ENCODE measurements at places on chromosomes 7 and 10.

- no peak for DNase-seq
Measured at GRCh38 chr7:45404622-45405021, 169.5 kb upstream of the ADCY1 start.

DNA sequence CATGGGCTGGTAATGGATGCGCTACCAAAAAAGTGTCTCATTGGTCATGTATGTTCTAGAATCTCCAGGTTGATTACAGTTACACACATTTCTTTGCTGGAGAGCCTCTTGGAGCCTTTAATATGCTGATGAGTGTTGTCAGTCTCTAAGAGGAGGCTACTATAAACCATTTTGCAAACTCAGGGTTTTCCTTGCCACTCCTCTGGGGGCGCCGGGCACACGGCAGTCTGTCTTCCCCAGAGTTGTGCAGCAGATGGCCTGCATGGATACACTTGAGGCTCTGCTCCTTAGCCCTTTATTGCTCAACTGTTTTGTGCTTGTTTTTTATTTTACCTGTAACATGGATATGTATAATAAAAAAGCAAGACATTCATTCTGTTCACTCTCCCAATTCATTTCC is 196.5 kb downstream of the ACTR3B start:
- DNase-seq: no peak

DNA sequence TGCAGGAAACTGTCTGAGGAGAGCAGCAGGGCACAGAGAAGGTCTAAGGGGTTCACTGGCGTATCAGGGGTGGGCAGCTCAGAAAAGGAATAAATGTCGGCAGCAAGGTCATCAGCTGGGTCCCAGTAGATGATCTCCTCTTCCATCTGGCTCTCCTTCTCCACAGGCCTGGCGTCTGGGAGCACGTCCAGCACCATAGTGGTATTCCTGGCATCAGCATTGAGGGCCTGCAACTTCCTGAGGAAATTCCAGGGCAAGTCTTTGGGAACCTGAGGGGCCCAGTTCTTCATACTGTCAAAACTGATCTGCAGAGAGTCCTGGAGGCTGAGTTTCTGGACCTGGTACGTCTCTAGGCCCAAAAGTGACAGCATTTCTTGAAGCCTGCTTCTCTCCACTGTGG is 9.6 kb upstream of the MRPS24 start:
- no peak for DNase-seq

- no peak for DNase-seq
Measured at GRCh38 chr10:47423476-47423875, 39.4 kb upstream of the ZNF488 start.

DNA sequence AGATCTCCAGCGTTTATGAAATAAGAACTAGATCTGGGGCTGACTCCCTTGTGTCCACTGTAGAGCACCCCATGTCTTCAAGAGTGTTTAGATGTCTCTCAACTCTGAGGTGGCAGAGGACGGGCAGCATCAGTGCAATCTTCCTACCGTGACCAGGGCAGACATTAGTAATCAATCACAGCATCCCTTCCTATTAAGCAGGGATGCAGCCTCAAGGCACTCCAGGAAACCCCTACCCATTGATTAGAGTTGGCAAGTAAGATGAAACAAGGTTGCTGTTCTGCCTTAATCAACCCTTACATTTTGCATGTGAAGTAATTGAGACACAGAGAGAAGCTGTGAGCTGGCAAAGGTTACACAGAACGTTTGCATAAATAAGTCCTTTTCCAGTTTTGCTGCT is 283.7 kb upstream of the ZMIZ1 start:
- no peak for DNase-seq

DNA sequence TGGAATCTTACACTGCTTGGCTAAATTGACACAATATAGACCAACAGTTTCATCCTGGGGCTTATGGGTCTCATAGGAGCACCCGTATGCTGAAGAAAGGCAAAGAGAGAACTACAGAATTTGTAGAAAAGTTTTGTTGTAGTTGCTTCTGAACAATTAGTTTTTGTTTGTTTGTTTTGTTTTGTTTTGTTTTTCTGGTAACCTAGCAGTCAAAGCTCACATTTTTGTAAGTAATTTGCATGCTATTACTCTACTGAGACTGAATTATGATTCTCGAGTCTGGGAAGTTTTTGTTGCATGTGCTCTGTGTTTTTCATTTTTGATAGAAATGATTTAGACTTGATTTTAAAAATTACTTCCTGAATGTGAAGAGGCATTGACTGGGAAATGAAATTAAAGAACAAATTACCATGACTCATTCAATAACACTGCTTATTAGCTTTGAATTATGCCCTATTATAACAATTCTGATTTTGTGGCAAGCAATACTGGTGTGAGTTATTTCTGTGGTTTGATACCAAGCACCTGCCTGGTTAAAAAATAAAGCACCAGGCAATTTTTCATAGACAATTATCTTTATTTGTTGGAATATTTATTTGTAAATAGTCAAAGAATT is 438 bp downstream of the LSMEM1 start:
- DNase-seq: no peak

- DNase-seq: peak; percentile 89
Measured at GRCh38 chr7:111486472-111487142, 75.7 kb downstream of the IMMP2L start.

GRCh38 chr10:78768876-78769275 is 299.9 kb upstream of the ZMIZ1 start:
- DNase-seq: no peak

- DNase-seq: no peak
Measured at GRCh38 chr7:102232611-102233286, 53.9 kb upstream of the SH2B2 start.

DNA sequence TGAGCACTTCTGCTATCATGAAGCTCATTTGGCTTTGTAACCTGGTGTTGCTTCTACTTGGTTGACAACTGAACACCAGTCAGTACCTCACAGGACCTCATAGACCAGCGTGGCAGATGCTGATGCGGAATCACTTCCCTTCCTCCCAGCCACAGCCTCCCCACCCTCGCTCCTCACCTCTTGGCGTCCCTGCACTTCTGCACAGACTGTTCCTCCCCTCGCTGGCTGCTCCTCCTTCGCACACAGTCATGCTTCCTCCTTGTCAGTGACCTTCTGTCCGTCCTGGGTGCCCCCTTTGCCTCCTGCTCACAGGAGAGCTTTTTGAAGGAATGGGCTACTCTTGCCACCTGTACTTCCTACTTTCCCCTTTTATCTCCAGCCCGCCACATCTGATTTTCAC is 61.4 kb upstream of the CTBP2 start:
- no peak for DNase-seq

DNA sequence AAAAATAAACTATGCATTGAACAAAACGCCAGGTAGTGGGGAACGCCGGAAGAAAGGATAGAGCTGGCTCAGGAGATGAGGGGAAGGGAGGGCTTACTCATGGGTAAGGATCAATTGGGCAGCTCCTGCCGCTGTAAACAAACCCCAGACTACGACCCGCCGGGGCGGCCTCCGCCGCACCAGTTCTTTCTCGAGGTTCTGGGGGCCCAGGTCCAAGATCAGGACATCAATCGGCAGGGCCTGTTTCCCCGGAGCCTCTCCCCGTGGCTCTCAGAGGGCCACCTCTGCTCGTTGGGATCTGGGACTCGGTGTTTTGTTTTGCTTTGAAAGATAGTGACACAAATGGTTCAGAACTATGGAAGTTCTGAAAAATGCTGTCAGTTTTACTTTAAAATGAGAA is 140.4 kb downstream of the ELFN1 start:
- DNase-seq: no peak

DNA sequence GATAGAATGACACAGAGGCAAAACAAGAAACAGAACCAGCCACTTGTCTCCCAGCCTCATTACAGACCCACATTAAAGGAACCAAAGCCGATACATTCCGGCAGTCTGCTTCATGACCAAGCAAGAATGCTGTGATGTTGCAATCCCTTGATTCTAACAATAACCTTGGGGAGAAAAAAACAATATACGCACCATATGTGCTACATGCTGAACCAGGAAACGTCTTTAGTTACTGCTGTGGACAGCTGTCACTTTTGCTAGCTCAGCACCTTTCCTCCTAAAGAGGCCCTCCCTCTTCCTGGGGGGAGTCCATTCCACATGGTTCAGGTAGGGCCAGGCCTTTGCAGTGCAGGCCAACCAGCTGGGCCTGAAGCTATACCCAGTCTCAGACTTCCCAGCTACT is 79.1 kb downstream of the PRTFDC1 start:
- no peak for DNase-seq

GRCh38 chr7:109996411-109996810 is 1094.5 kb upstream of the LRRN3 start:
- no peak for DNase-seq

GRCh38 chr10:64040781-64041180 is 519.6 kb downstream of the REEP3 start:
- DNase-seq: no peak

- DNase-seq: no peak
Measured at GRCh38 chr10:114766470-114766869, 55.1 kb upstream of the FHIP2A start.

- DNase-seq: no peak
Measured at GRCh38 chr7:76129366-76129765, 72.3 kb upstream of the SRRM3 start.

DNA sequence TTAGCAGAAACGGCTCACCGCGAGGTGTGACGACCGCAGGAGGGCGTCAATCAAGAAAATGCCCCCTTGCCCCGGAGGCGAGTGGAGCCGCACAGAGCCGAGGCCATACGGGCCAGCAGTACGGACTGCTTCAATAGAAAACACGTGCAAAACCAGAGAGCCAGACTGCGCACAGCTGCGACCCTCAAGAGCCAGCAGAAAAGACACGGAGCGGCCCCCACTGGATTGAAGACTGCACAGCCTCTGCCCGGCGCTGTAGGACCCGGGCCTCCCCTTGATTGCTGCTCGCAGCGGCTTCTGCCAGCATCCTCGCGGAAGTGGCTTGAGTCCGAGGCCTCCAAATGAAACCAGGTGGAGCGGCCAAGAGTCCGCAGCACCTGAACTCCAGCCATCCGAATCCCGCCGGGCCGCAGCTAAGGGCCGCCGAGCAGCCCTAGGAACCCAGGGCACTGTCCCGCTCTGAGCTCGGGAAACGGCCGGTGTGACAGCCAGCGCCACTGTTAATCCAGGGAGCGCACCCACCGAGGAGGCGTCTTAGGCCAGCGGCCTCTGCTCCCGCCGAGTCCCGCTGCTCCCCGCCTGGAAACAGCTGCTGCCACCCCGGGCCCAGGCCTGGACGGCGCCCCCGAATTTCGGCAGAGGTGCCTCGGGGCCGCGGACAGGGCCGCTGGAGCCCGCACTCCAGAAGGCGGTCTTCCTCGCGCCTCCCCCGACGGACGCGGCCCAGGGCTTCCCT is 660 bp upstream of the HHEX start:
- DNase-seq: peak; percentile 23

DNA sequence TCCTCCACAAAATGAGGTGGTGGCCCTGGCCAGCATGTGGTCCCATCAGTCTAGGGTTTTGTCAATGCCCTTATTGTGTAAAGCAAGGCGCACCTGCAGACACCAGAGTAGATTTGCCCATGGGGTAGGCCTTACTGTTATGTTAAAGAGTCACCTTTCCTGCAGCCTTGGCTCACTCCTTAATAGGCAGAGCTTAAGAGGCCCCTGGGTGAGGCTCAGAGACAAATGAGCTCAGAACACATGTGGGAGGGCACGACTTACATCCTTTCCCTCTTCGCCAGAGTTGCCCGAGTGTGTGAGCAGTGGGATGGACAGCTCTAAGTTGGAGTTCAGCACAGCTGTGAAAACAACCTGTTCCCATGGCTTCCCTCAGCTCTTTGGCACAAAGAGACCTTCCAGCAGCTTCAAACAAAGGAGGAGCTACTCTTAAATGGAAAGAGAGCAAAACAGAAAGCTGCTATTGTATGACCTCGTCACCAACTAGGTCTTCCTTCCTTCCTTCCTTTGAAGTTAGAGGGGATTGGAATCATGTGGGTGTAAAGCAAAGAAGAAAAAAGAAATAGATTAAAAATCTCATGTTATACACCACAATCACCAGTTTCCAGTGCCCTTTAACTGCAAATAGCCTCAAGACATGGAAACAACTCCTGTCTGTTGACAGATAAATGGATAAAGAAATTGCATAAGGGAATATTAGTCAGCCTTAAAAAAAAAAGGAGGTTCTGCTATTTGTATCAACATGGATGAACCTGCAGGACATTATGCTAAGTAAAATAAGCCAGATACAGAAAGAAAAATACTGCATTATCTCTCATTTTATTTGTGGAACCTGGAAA is 11.9 kb upstream of the XPNPEP1 start:
- DNase-seq: peak; percentile 67

GRCh38 chr10:7377614-7378248 is 33.1 kb downstream of the SFMBT2 start:
- no peak for DNase-seq

DNA sequence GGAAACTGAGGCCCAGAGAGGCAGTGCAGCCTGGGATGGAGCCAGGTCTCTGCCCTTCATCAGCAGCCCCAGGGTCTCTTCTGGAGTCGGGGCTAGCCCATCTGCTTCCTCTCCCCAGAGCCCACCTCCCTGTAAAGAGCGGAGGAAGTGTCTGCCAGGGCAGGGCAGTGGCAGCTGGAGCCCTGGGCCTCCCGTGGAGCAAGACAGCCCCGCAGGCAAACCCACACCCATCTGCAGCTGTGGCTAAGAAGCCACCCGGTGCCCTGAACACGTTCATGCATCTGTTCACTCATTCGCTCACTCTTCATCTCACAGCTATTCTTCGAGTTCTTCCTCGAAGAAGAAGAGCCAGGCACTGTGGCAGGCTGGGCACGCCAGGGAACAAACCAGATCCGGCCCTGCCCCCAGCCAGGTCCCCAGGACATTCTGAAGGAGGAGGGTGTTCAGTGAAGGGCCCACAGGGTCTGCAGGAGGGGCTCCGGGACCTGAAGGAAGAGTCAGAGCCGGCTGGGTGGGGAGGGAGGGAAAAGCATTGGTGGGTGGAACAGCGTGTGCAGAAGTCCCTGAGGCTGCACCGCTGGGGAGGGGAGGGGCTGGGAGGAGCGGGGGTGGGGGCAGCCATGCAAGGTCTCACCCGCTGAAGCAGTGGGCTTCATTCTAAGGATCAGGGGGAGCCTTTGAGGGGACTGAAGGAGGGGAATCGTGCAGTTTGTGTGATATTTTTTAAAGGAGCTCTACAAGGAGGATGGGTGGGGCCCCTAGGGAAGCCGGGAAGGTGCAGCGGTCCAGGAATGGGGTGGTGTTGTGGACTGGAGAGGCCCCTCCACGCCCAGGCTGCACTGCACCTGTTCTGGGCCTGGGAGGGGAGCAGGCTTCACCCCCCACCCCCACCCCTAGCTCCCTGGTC is 99.1 kb downstream of the UNCX start:
- DNase-seq: no peak

GRCh38 chr7:95340491-95340890 is 16.2 kb upstream of the PON1 start:
- DNase-seq: no peak

- no peak for DNase-seq
Measured at GRCh38 chr7:46244757-46245156, 323.7 kb upstream of the IGFBP3 start.

Measured in brain (organoid and tissue), 16 donors.